ENCODE measurements at places on chromosomes 7 and 10. TPM values are rescaled to one million over a fixed set of nuclear protein-coding genes. Genes with fewer than 3 reads are reported as not detected.

DNA sequence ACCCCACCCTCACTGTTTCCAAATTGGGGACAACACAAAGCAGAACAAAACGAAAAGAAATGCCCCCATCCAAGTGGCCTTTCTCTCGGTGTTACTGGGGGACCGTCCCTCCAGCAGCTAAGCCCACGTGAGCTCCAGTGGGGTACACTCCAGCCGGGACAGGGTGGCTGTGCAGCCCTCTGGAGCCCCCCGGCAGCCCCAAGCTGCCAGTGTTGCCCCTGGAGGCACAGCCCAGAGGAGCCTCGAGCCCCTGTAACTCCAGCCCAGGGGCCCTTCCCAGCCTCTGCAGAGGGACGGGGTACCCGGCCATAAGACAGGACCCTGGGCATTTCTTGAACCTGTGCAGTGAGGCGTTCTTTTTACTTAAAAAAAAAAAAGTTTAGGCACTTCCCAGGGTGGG is 124.5 kb upstream of the KCTD7 start:
- peaks cover 12% of the 10 kb centered on the region for H3K27me3 ChIP-seq
- H3K4me3 ChIP-seq = no peak overlapping the region
- H3K36me3 ChIP-seq = no peaks in the 10 kb centered on the region
- peak; percentile 46 for DNase-seq
- H3K27ac ChIP-seq = no peak overlapping the region
- peaks cover 14% of the 10 kb centered on the region for H3K4me1 ChIP-seq

DNA sequence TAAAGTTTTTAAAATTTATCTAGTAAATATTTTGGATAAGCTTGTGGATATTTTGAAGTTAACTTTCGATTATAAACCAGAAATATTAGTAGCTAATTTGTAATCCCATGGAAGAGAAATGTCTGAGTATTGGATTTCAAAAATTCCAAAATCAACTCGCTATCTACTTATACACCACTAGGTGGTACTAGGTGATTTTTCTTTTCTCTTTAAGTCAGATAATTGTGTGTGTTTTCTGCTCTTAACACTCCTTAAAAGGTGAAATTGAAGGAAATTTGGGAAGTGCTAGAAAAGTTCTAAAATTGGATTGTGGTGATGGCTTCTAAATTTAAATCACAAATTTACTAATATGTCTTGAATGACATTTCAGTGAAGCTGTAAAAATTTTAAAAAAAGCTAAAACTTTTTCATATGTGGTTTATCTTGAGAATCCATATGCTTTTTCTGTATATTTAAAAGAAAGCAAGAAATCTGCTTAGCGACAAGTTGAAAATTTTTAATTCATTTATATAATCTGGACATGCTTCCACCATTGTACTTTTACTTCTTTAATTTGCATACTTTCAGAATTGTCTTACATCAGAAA is 90.2 kb downstream of the IPMK start:
- no peak overlapping the region for H3K4me3 ChIP-seq
- no peaks in the 10 kb centered on the region for H3K27me3 ChIP-seq
- H3K36me3 ChIP-seq = no peaks in the 10 kb centered on the region
- H3K27ac ChIP-seq = no peak overlapping the region
- H3K4me1 ChIP-seq = no peaks in the 10 kb centered on the region
- no peak for DNase-seq

- H3K27me3 ChIP-seq = no peaks in the 10 kb centered on the region
- no peaks in the 10 kb centered on the region for H3K4me1 ChIP-seq
- no peak overlapping the region for H3K27ac ChIP-seq
- no peaks in the 10 kb centered on the region for H3K36me3 ChIP-seq
- H3K4me3 ChIP-seq = no peak overlapping the region
Observed at GRCh38 chr7:129698516-129699418, 87.2 kb downstream of the NRF1 start.

DNA sequence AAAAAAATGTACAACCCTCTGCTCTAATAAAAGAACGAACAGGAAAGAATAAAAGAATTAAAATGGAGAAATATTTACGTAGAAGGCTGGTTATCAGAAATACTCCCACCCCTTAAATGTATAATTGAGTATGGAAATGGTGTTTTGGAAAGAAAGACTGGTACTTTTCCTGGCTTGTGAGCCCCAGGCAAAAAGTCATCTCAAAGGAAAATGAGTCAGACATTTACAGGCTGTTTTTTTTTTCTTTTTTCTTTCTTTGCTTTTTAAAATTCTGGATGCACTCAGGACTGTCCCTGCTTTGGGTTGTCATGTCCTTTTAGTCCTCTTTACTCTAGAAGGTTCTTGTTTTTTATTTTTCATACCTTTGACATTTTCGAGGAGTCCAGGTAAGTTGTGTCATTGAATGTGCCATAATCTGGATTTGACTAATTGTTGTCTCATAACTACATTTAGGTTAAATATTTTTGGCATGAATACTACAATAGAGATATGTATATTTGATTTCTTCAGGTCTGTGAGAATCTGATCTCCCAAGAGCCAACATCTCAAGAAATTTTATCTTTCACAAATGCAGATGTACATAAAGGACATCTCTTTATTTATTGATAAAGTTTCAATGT is 313.0 kb upstream of the GLI3 start:
- no peaks in the 10 kb centered on the region for H3K27me3 ChIP-seq
- no peak overlapping the region for H3K4me3 ChIP-seq
- H3K27ac ChIP-seq = no peak overlapping the region
- H3K36me3 ChIP-seq = no peaks in the 10 kb centered on the region
- H3K4me1 ChIP-seq = peaks cover 16% of the 10 kb centered on the region

DNA sequence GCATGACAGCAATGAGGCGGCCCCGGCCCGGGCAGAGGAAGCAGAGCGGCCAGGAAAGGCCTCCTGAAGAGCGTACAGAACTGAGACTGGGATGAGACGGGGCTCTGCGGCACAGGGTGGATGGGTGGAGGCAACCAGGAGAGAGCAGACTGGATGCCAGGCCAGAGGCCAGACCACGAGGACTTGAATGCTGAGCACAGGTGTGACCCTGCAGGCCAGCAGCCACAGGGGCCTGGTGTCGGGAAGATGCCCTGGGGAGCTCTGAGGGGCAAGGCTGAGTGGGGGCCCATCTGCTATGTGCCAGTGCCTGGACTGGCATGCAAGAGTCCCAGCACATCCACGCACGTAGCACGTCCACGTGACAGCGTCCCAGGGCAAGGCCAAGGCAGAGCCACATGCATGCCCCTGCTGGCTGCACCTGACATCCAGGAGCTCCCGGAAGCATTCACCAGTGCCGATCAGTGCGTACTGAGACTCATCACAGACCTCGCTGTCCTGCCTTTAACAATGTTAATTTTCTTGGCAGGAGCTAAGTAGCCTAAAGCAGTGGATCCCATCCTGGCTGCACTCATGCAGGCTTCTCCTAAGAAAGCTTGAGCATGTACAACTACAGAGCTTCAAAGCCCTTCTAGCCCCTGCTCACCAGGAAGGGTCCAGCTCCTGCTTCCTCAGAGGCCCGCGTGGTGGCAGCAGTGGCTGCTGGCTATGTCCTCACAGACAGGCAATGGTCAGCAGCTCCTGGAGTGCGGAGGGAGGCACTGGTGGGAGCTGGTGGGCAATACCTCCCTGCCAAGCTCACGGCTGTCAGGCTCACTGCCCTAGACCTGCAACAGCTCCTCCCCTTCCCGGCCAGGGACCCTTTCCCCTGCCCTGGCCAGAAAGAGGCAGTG is 18.0 kb downstream of the GRID1 start:
- no peaks in the 10 kb centered on the region for H3K27me3 ChIP-seq
- no peaks in the 10 kb centered on the region for H3K4me1 ChIP-seq

GRCh38 chr7:68147614-68148238 is 1151.1 kb downstream of the TYW1 start:
- no peak for DNase-seq
- H3K36me3 ChIP-seq = no peaks in the 10 kb centered on the region
- H3K4me1 ChIP-seq = no peaks in the 10 kb centered on the region
- H3K27ac ChIP-seq = no peak overlapping the region
- H3K4me3 ChIP-seq = no peak overlapping the region
- no peaks in the 10 kb centered on the region for H3K27me3 ChIP-seq

DNA sequence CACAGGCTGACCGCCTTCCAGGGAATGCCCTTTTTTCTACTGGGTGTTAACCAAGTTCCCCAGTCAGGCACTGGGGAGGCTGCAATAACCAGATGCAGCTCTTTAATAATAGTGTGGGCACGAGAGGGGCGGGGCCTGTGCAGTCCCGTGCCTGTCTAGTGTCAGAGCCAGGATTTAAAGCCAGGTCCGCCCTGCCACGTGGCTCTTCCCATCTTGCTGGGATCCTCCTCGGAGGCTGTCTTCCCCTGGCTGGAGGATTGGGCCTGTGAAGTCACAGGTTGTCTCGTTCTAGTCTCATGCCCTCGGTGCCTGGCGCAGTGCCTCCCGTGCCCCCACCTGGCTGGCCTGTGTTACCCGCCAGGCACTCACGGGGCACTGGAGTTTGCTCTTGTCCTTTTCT is 25.2 kb downstream of the TMEM120A start:
- no peaks in the 10 kb centered on the region for H3K27me3 ChIP-seq
- H3K27ac ChIP-seq = peak overlapping the region; percentile 95
- H3K4me1 ChIP-seq = peaks cover 64% of the 10 kb centered on the region
- no peaks in the 10 kb centered on the region for H3K36me3 ChIP-seq
- H3K4me3 ChIP-seq = no peak overlapping the region
- peak; percentile 95 for DNase-seq

GRCh38 chr10:98963608-98964007 is 272.0 kb downstream of the HPSE2 start:
- H3K4me1 ChIP-seq = peaks cover 17% of the 10 kb centered on the region
- H3K27ac ChIP-seq = no peak overlapping the region
- no peak overlapping the region for H3K4me3 ChIP-seq
- no peaks in the 10 kb centered on the region for H3K36me3 ChIP-seq

GRCh38 chr10:131437556-131438475 is 126.3 kb upstream of the TCERG1L start:
- no peak for DNase-seq
- no peak overlapping the region for H3K4me3 ChIP-seq
- H3K27ac ChIP-seq = no peak overlapping the region
- H3K4me1 ChIP-seq = peaks cover 12% of the 10 kb centered on the region
- no peaks in the 10 kb centered on the region for H3K36me3 ChIP-seq

GRCh38 chr10:62705789-62706188 is 98.7 kb upstream of the ADO start:
- no peaks in the 10 kb centered on the region for H3K4me1 ChIP-seq
- H3K4me3 ChIP-seq = no peak overlapping the region
- no peak overlapping the region for H3K27ac ChIP-seq
- no peaks in the 10 kb centered on the region for H3K36me3 ChIP-seq
- no peaks in the 10 kb centered on the region for H3K27me3 ChIP-seq

DNA sequence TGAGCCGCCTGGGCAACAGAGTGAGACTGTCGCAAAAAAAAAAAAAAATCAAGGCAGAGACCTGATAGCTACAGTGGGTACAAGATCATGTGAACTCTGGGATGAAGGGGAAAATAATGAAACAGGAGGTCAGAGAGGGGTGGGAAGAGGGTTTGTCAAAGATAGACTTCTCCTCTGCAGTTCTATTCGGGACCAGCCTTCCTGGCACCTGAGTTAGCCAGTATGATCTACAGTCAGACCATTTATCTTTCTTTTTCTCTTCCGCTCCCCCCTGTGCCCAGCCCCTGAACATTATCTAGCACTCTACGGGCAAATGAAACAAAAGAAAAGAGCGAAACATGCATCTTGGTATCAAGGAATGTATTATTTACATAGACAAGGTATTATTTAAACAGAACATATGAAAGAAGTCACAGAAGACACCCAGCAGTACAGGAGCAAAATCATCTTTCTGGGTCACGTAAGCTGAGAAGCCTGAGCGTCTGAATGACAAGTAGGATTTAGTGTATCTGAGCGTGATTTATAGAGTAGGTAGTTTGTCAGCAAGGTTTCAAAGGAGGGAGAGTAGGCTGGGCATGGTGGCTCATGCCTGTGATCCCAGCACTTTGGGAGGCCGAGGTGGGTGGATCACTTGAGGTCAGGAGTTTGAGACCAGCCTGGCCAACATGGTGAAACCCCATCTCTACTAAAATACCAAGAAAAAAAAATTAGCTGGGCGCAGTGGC is 109.0 kb downstream of the PRKCQ start:
- no peak for DNase-seq
- H3K27ac ChIP-seq = no peak overlapping the region
- no peak overlapping the region for H3K4me3 ChIP-seq
- no peaks in the 10 kb centered on the region for H3K4me1 ChIP-seq
- H3K36me3 ChIP-seq = no peaks in the 10 kb centered on the region

DNA sequence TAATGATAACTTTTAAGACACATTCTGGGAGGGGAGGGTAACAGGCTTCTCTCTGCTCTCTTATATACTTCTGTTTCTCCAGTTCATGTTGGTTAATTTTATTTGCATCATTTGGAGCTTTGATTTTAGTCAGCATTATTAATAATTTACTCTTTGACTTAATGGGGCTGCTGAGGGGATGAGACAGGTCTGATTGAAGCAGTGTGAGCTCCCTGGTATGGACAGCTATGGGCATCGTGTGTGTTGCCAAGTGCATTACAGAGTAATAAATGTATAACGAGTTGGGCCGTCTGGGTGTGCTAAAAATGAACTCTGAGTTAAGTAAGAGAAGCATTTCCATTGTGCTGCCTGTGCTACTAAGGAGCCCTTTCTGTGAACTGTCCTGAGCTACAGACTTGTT is 31.7 kb upstream of the IKZF1 start:
- no peaks in the 10 kb centered on the region for H3K36me3 ChIP-seq
- DNase-seq = no peak
- H3K4me3 ChIP-seq = no peak overlapping the region
- H3K27me3 ChIP-seq = no peaks in the 10 kb centered on the region
- H3K4me1 ChIP-seq = no peaks in the 10 kb centered on the region
- no peak overlapping the region for H3K27ac ChIP-seq

- H3K36me3 ChIP-seq = peaks cover 5% of the 10 kb centered on the region
- H3K4me3 ChIP-seq = peak overlapping the region; percentile 94
Observed at GRCh38 chr10:68406111-68406814, 814 bp downstream of the RUFY2 start.

GRCh38 chr10:54319341-54319740 is 481.7 kb downstream of the PCDH15 start:
- H3K27ac ChIP-seq = no peak overlapping the region
- H3K4me3 ChIP-seq = no peak overlapping the region
- no peak for DNase-seq
- no peaks in the 10 kb centered on the region for H3K36me3 ChIP-seq

DNA sequence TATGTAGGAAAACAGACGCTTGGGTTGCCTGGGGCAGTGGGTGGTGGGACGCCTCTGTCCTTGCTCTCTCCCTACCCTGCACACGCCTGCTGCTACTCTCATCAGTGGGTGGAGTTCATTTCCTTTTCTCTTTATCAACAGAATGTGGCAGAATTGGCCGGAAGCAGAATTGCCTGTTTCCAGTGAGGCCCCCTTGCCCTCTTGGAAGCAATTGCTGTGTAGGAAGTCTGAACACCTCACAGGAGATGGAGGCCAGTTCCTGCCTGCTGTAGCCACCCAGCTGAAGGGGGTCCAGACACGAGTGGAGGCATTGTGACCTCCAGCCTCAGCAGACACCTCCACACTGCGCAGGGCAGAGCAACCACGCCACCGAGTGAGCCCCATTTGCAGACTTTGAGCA is 331.6 kb upstream of the ZNF32 start:
- DNase-seq = no peak
- H3K4me3 ChIP-seq = no peak overlapping the region
- no peaks in the 10 kb centered on the region for H3K27me3 ChIP-seq

The DNAJB12 gene
- 27.1 TPM for total RNA-seq

The CYP26A1 gene
- total RNA-seq = not detected

The MRPL32 gene
- total RNA-seq = 85.7 TPM

The RASA4B gene
- 2.5 TPM for total RNA-seq

The SPACDR gene
- not detected for total RNA-seq

The ADCYAP1R1 gene
- total RNA-seq = 18.7 TPM
